ENCODE measurements at places on chromosomes 7 and 10.

- DNase-seq, result no peak
These were observed 701 bp upstream of the GBX1 start for GRCh38 chr7:151168003-151168786.

GRCh38 chr10:127979566-127979965 is 72.7 kb downstream of the PTPRE start:
- no peak for DNase-seq

- DNase-seq, result no peak
These were observed 24.2 kb downstream of the WIPI2 start for GRCh38 chr7:5214236-5214635.

GRCh38 chr7:108118959-108119358 is 11.2 kb downstream of the LAMB4 start:
- no peak for DNase-seq

- DNase-seq, result no peak
These were observed 59.1 kb downstream of the ELAPOR2 start for GRCh38 chr7:87000344-87000743.

DNA sequence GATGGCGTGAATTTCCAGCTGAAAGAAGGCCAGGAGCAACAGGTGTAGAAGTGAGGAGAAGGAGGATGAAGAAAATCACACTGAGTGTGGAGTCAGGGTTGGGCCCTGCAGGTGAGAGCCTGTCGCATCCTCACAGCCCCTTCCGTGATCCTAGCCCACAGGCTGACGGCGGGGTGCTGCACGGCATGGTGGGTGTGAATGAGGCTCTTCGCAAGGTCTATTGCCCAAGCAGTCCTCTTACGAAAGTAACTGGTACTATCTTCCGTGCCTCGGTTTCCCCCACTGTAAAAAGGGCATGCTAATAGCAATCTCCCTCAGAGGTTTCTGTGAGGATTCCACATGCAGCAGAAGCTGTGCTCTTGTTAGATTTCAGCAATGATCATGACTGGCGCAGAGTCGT is 129.9 kb upstream of the TNS3 start:
- DNase-seq, result no peak
